ENCODE measurements at places on chromosomes 4 and X.

- no peak for DNase-seq
Observed at GRCh38 chr4:124389591-124389990, 322.9 kb downstream of the ANKRD50 start.

DNA sequence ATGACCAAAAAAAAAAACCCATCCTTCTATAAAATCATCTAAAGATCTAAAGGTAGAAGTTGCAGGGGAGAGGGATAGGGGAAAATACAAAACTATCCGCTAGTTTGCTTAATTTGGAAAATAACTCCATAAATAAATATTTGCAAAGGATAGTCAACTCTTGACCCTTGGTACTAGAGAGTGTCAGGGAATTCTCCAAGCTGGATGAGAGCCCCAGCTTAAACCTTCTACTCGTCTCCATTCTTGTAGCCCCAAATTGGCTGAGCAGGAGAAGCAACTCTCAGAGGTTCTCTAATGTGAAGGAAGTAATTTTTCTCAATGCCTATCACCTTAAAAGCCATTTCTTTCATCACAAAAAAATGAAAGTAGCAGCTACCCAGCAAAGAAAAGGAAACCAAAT, 35.2 kb downstream of the ACSL4 start:
- no peak for DNase-seq

DNA sequence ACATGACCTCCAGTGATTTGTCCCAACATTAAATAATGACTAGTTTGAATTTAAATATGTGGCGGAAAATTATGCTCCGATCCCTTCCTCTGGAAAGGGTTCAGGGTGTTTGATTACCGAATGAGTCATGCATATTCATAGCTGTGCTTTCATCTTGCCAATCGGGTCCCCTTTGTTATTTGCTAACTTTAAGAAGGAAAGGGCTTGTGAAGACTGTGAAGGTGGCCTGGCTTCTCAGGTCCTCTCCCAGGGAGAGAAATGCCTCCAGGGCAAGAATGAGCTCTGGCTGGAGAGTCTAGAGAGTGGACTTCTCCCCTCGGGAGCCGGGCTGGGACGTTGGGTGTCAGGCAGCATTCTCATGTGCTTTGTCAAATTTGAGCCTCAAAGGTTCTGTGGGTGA, 155.5 kb upstream of the PSAPL1 start:
- DNase-seq: no peak

- no peak for DNase-seq
Observed at GRCh38 chr4:146186596-146186995, 11.1 kb downstream of the LSM6 start.

DNA sequence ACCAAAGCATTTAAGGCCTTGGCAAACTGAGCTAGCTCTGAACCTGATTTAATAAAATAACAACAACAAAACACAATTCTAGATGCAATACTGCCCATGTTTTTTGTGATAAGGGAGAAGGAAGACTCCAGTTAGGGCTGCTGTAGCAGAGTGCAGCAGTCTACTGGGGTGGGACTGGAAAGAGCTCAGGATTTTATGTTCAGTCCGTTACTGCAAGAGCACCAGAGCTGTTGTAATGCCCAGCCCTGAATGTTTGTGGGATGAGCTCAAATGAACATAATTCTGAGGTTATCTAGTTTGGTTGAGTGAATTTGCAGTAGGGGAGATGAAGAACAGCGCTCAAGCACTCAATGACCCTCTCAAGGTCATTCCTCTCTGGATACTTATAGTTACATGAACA, 743.8 kb downstream of the FAT4 start:
- DNase-seq: no peak

DNA sequence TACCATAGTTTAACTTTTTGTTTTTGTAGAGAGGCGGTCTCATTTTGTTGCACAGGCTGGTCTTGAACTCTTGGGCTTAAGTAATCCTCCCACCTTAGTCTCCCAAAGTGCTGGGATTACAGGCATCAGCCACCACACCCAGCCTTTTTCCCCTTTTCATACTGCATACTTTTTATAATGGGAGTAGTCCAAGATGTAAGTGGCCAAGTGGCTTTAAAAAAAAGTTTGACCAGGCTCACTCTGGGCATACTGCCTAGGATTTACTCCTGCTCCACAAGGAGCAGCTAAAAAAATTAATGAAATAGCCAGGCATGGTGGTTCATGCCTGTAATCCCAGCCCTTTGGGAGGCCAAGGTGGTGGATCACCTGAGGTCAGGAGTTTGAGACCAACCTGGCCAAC, 6.0 kb downstream of the GRSF1 start:
- no peak for DNase-seq

Measured in posterior cingulate gyrus (tissue), 11 donors.